ENCODE measurements at places on chromosomes 7 and 10. TPM values are rescaled to one million over a fixed set of nuclear protein-coding genes. Genes with fewer than 3 reads are reported as not detected.

SLC26A3 gene
- 0.14 TPM for total RNA-seq

PIK3AP1 gene
- total RNA-seq: 0.64 TPM

TMEM140 gene
- 1.8 TPM for total RNA-seq

ZNF804B gene
- total RNA-seq: not detected

FZD8 gene
- total RNA-seq: 4.2 TPM
